Stimulated activated CD4-positive, alpha-beta T cell treated with anti-CD3 and anti-CD28 coated beads, Interleukin-1b, Interleukin-23, amount 100 ng/mL, for 1 hour (primary cell): ENCODE measurements at places on chromosomes 2 and 18.

DNA sequence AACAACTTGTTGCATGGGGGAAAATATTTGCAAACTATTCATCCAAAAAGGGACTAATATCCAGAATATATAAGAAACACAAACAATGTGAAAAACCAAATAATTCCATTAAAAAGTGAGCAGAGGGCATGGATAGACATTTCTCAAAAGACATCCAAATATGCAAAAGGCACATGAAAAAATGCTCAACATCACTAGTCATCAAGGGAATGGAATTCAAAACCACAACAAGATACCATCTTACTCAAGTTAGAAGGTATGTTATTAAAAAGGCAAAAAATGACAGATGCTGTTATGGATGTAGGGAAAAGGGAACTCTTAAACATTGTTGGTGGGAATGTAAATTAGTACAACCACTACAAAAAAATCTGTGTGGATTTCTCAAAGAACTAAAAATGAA lies 396.5 kb downstream of the CCDC85A start:
- no peak for DNase-seq

GRCh38 chr2:209713219-209713618 lies 58.4 kb upstream of the UNC80 start:
- no peak for DNase-seq

GRCh38 chr2:119489232-119489952 lies 34.9 kb downstream of the SCTR start:
- DNase-seq = no peak

- no peak for DNase-seq
Measured at GRCh38 chr2:54899576-54900200, 150.6 kb downstream of the RTN4 start.

GRCh38 chr2:161163440-161163839 lies 3.2 kb downstream of the TANK start:
- DNase-seq = no peak

DNA sequence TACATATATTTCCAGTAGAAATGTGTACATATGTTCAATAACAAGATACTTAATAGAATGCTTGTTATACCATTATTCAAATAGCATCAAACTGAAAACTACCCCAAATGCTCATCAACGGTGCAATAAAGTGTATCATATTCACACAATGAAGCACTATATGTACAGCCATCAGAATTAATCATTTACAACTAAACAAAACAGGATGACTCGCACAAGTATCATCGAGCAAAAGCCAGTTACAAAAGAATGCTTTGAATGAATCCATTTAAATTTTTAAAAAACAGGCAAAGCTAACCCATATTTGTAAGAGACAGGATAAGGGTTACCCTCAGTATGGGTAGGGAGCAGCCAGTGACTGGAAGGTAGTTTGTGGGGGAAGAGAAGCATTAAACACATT lies 132.8 kb upstream of the PDE1A start:
- DNase-seq = no peak

GRCh38 chr2:52881606-52882005 lies 886.0 kb upstream of the CHAC2 start:
- no peak for DNase-seq

DNA sequence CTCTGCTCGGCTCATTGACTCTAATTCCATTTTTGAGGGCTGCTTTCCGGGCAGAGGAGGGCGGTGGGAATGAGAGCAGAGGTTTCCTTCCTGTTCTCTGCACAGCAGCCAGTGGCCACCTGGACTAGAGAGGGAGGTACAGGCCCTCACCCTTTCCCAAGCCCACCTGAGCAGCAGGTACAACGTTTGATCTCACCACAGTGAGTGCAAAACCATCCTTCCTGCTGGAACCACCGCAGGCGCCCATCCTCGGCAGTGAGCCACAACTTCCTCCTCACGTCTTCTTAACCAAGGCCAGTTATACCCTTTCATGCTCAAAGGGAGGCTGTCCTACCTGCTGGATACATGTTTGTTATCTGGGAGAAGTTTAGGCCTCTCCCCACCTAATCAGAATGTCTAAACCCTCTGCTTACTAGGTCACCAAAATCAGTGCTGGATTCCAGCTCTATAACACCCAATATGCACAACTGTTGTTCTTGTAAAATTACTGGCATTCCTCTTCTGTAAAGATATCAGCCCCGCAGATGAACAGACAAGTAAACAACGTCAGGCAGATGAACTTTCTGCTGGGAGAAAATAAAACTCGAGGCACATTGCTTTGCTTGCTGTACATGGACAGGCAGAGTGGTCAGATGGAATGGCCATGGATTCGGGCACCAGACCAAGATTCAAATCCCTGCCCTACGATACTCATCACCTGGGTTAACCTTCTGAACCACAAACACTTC lies 191.4 kb downstream of the SH3RF3 start:
- DNase-seq = no peak

DNA sequence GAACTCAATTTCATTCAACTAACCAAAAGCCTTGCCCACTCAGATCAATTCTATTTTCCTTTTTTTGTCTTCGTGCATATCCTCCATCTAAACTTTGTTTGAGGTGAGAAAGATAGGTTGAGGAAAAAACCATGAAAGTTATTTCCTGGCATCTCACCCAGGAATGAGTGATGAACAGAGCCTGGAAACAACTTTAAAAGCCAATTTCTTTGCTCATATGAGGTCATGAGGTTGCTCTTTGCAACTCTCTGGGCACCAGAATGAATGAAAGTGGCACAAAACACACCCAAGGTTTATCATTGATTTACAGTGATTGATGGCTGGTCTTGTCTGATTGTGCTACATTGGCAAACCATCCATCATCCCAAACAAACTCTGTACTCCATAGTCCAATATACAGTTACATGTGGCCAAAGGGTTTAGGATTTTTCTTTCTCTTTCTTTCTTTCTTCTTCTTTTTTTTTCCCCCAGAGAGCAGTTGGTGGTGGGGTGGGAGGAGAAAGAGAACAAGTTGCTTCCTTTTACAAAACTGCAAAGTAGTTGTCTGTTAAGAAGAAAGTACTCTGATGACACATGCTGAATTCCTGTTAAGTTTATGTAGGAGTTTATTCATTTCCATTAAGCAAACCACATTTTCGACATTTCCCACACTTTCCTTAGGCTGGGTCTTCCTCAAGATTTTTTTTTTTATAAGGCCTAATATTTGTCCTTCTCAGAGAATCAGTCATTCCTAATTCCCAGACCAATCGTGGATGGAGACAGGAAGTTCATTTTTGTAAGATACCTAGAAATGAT lies 575.9 kb upstream of the ZEB2 start:
- DNase-seq = no peak

DNA sequence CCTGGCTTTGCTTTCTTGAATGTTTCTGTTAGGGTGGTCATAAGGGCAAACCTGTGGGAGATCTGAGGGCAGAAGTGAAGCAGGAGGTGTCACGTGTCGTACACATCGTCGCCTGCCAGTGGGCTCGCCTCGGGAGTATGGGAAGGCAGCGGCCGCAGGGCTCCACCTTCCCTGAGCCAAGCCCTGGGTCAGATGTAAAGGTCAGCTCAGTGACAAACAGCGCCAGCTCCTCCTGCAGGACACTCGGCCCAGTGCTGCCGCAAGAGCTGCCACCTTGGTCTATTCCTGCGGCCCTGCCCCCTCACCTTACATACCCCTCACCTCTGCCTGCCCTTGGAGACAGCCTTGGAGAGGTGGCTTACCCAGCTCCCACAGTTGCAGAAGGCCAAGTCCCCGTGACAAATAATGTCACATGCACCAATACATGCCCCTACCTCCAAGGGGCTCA lies 64.2 kb downstream of the PSMG2 start:
- DNase-seq = no peak

GRCh38 chr2:186925514-186925913 lies 76.5 kb upstream of the ZSWIM2 start:
- no peak for DNase-seq

DNA sequence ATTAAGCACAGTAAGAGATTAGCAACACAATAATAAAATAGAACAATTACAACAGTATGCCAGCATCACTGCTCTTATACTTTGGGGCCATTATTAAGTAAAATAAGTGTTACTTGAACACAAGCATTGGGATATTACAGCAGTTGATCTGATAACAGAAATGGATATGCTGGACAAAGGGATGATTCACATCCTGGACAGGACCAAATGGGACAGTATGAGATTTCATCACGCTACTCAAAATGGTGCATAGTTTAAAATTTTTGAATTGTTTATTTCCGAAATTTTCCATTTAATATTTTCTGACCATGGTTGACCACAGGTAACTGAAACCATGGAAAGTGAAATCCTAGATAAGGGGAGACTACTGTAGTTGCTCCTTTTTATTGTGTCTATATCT lies 138.2 kb downstream of the UBR3 start:
- DNase-seq = no peak

DNA sequence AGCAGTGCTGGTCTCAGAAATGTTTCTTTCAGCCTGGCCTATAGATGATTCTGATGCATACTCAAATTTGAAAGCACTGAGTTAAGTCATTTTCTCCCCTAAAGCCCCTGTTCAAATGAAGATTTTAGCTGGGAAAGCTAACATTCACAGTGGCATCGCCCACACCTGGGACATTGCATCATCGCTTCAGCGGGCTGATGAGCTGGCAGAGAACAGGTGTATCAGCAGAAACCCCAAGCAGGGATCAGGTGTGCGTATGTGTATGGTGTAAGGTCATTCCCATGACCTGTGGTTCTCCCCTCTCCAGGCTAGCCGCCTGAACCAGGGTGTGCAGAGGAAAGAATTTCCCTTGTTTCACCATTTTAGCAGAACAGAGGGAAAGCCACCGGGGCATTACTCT lies 56.3 kb downstream of the EPAS1 start:
- no peak for DNase-seq

- no peak for DNase-seq
Measured at GRCh38 chr2:116141891-116142474, 1672.5 kb upstream of the DDX18 start.

DNA sequence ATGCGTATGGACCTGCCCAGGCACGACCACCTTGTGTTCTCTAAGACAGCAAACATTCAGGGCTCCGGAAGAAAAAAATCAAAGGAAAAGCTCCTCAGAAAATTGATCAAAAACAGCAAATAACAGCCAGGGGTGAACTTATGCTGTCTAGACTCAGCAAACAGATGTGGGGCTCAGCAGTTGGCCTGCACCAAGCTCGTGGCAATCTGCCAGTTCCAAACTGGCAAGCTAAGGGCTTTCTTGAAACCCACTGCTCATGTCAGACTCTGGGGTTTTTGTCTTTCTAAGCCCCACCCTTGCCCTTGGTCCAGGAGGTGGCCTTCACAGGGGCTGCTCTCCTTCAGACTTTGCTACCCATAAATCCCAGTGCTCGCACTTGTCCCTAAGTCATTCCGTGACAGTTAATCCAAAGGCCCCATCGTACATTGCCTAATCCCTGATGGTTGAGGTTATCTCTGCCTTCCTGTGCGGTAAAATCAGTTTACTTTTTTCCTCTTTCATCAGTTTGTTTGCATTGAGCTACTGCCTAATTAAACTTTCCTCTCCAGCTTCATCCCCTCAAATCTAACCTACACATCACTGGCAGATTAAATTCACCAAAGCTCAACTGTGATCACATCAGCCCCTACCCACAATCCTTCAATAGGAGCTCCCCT lies 408.0 kb downstream of the LRATD1 start:
- no peak for DNase-seq

DNA sequence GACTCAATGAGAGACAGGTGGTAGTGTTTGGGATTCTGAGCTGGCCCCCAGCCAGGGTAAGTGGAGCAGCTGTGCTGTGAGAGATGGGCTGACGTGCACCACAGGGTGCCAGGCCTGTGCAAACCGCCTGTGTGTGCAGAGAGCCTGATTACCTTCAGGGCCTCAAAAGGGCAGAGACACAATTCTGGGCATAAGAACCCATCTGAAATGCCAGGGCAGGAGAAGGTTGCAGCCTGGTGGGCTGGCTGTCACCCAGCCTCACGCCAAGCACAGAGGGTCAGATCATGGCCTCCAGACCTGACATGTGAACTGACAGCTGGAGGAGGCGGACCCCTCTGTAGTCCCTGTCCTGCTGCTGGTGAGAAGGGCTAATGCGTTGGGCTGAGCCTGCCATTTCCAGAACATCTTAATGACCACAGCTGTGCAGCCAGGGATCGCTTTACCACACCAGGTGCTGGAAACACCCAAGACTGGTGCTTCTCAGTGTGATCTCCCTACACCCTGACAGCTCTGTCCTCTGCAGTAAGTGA lies 100.9 kb downstream of the ARL4C start:
- no peak for DNase-seq

DNA sequence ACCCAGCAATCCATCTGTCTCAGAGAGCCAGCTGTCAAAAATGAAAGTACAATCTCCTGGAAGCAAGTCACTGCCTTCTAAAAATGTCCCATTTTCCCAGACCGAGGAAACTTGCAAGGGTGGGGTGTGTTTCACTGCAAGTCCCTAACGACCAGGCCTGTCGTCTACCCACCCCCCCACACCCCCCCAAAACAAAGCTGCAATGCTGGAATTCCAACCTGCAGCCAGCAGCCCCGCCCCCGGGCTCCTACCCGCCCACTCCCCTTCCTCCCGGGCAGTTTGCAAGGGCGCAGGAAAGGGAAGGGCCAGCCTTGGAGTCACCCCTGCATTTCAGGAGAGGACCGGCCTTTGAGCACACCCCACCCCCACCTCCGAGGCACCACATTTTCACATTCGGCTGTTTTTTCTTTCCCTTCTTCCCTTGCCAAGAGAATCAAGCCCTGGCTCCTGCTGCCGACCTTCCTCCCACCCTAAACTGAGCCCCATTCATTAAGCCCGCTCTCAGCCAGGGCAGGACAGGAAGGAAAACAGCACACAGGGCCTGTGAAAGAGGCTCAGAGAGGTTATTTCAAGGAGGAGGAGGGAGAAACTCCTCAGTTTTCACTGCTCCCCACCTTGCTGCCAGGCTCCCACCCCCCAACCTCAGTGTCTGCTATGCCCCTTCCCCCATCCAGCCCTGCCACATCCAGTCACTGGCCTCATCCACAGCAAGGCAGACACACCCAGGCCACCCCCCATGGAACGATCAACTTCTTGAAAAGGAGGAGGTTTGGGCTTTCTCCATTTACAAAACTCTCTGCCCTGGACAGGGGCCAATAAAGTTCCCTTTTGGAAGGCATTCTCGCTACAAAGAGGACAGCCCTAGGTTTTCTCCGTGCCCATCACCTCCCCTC lies 11.3 kb downstream of the SMAD7 start:
- DNase-seq = no peak

- no peak for DNase-seq
Measured at GRCh38 chr2:112048887-112049286, 6.2 kb upstream of the TMEM87B start.

GRCh38 chr2:52904355-52904891 lies 863.2 kb upstream of the CHAC2 start:
- no peak for DNase-seq

DNA sequence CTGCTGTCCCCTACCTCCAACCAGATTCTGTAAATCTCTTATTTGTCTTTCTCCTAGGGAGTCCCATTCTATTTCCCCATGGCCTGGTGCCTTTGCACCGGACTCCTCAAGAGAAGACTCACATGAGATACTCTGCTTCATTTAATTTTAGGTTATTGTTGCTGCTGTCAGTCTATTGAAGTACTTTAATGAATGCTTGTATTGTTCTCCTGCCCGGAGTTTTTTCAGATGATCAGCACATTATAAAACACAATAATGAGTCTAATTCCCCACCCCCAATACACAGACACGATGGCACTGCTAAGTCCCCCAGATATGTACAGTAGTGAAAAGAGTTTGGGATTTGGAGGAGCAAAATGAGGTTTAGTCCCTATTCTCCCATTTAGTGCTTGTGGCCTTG lies 58.9 kb downstream of the HAUS1 start:
- DNase-seq = no peak
